ENCODE measurements at places on chromosomes 6 and 20.

DNA sequence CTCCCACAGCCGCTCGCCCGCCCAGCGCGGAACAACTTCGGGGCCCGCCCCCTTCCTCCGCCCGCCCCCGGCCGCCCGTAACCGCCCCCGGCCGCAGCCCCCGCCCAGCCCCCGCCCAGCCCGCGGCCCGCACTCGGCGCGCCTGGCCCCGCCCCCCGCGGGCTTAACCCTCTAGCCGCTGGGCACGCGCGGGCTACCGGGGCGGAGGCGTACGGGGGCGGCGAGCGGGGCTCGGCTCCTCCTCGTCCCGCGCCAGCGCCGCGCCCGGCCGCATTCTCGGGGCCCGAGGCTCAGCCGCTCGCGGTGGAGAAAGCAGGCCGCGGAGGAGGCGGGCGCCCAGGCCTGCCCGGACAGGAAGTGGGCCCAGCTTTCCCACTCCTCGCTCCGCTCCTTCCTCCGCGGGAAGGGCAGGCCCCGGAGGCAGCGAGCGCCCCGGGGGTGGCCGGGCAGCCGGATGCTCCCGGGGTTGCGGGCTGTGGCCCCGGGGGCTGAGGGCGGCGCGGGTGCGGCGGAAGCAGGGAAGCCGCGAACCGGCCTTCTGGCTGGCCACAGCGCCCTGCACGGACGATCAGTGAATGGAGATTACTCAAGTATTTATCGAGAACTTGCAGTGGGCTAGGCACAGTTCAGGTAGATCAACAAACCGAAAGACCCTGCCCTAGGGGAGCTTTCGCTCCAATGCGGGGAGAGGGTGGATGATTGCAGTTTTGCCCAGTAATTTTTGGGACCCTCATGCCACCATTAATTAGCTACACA, at the start of gene TRAM2:
Gene TRAM2 (minus strand): TSS at position 39 of the 756 bp plus-strand sequence. CDS start 145 bp downstream, outside the sequence.
- peak; percentile 73 for DNase-seq

- no peak for DNase-seq
Measured at GRCh38 chr6:114033606-114034005, 62.7 kb upstream of the HDAC2 start.

GRCh38 chr20:49668181-49668877, 45.3 kb downstream of the B4GALT5 start:
- peak; percentile 46 for DNase-seq

DNA sequence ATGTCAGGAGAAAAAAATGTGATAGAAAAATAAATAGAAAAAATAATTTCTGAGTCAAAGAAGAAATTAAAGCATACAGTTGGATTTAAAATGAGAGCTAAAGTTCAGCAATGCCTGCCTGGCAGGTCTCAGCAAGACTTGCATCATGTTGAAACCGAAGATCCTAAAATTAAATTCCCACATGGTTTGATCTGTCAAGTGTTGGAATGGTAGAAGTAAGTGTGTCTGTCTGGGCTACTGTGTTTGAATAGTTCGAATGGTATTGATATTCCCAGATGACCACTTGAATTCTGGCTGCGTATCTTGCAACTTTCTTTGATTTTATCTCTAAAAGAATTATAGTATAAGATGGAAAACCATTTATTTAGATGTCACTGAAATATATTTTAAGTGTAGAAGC, 1349.6 kb downstream of the EPHA7 start:
- DNase-seq, result no peak

DNA sequence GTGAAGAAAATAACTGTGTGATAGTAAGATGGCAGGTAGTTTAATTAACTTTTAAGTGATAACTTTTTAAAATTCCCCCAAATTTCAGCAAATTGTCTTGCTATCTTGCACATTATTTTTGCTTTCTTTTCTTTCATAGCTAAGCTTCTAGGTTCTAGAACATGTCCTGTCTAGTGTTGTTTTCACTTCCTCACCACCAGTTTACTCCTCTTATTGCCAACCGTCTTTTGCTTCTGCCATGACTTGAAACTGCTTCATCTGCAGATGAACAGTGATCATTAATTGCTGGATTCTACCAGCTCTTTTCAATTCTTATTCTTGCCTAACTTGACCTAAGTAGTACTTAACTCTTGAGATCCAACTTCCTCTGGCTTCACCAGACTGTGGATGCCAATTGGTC, 137.8 kb downstream of the CENPW start:
- no peak for DNase-seq

GRCh38 chr6:155103816-155104366, 108.8 kb downstream of the TIAM2 start:
- no peak for DNase-seq

DNA sequence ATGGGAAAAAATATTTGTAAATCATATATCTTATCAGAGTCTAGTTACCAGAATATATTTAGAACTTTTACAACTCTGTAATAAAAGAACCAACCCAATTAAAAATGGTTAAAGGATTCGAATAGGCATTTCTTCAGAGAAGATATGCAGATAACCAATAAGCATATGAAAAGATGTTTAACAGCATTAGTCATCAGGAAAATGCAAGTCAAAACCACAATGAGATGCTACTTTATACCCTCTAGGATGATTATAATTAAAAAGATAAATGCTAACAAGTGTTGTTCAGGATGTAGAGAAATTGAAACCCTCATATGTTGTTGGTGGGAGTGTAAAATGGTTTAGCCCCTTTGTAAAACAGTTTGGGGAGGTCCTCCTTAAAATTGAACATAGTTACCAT, 94.1 kb downstream of the LRRC1 start:
- no peak for DNase-seq

- DNase-seq, result peak; percentile 26
Measured at GRCh38 chr6:17015551-17016381, 86.1 kb upstream of the STMND1 start.

DNA sequence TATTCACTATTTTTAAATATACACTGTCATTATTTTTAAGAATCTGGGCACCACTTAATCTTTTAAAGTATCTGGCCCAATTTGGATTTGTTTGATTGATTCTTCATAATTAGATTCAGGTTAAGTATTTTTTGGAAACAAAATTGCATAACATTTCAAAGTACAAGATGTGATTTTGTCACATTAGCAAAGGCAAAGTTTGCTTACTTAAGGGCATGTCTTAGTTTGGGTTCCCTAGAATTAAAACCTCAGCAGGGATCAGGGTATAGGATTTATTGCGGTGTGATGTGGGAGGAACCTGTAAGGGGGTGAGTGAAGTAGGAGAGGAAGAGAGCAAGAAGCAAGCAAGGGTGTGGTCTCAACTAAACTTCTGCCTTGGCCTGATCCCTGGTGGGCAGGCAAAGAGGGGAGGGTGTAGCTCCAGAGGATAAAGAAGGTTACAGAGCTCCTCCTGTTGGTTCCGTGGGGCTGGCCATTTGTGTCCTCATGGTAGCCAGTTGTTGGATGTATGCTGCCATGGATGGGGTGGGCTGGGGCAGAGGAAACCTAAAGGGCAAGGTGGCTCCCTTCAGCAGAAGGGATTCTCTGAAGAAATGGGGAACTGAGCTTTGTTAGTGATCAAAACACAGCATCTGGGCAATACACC, 668.7 kb upstream of the SLC35B3 start:
- DNase-seq, result no peak

DNA sequence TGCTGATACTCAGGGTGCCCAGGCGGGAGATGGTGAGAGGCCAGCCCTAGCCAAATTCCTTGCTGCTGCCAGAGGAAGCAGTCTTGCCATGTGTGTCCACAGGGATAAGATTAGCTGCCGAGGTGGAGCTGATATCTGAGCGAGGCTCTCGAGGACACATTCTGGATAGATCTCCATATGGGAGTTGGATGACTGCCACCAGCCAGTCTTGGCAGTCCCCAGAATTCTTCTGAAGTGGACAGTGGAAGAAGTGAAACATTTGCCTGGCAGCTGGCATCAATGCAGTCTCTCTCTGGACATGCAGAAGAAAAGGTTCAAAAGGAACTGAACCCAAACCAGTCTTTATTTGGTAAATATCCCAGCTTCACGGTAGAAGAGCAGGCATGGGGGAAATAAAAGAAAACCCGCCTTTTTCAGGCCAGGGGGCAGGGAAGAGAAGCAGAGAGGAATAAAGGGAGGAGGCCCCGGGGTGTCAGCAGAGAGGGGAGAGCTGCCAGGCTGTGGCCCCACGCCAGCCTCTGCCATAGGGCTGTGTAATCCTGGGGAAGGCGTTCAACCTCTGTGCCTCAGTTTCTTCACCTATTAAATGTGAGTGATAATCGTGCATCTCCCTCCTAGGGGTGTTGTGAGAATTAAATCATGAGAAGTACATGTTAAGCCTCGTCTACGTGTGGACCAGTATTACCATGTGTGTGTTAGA, 3.7 kb upstream of the FUCA2 start:
- DNase-seq, result no peak

GRCh38 chr20:64079273-64080012, at the start of gene RGS19:
Gene RGS19 (minus strand): TSS chr20:64079518. CDS start chr20:64076886, 2,632 bp downstream.
- DNase-seq, result peak; percentile 59

GRCh38 chr6:105493736-105494135, 90.9 kb upstream of the PREP start:
- DNase-seq, result no peak

DNA sequence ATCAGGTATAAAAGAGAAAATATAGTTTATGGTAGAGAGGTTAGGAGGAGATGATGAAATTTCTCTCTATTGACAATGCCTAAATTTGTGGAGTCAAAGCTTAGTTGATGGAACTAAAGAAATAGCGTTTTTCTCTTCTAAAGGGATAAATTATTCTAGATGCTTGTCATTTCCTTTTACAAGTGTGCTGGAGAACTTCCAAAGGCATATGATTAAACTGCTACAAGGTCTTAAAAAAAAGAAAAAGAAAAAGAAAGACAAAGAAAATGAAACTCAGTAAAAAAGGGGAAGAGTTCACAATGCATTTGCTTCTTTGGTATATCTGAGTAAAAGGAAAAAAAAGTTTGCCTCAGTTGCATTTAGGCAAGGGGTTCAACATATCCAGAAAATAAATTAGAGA, 499.8 kb upstream of the PTCHD4 start:
- no peak for DNase-seq

DNA sequence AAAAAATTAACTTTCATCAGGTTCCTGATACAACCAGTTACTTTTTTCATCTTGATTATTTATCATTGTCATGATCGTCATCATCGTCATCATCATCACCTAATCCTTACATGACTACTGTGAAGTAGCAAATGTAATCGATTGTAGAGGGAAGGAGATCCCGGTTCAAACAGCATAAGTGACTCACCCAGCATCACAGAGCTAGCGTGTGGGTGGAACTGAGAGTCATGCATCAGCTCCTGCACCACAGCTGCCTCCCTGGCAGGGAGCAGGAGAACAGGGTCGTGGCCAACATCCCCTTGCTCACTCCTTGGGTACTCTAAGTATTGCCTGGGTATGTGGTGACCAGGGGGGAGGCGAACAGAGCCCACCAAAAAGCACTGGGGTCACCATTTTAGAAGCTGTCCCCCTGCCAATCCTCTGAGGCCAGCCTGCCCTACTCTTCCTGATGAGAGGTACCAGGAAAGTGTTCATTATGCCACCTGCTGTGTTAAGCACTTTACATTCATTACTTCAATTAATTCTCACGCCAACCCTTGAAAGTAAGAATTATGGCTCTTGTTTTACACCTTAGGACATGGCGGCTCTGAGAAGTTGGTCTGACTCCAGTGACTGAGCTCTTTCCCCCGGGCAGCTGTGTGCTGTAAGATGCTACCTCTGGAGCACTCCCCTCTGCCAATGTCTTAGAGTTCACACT, 425.2 kb downstream of the CD83 start:
- DNase-seq, result no peak

GRCh38 chr6:147906361-147906760, 397.9 kb downstream of the SAMD5 start:
- no peak for DNase-seq

DNA sequence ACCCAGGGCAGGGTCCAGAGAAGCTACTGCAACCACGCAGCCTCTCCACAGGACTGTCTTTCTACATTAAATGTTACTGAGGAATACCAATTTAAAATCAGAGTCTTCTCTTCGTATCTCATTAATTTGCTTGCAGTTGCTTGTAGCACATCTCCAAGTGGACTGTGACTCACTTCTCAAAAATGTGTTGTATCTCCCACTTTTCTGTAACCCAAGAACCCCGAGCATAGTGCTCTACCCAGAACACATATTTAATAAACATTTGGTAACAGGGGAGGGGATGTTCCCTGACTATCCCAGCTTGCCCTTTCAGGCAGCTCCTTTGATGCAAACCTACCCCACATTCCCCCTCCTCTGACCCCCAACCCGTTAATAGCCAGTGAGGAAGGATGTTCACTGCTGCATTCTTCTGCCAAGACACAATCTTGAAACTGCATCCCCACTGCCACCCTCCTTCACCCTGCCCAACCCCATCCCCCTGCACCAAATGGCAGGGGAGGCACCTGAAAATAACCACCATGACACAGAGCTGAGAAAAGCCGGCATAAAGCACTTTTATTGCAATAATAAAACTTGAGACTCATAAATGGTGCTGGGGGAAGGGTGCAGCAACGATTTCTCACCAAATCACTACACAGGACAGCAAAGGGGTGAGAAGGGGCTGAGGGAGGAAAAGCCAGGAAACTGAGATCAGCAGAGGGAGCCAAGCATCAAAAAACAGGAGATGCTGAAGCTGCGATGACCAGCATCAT, 24.2 kb downstream of the FKBP1A start:
- DNase-seq, result no peak

DNA sequence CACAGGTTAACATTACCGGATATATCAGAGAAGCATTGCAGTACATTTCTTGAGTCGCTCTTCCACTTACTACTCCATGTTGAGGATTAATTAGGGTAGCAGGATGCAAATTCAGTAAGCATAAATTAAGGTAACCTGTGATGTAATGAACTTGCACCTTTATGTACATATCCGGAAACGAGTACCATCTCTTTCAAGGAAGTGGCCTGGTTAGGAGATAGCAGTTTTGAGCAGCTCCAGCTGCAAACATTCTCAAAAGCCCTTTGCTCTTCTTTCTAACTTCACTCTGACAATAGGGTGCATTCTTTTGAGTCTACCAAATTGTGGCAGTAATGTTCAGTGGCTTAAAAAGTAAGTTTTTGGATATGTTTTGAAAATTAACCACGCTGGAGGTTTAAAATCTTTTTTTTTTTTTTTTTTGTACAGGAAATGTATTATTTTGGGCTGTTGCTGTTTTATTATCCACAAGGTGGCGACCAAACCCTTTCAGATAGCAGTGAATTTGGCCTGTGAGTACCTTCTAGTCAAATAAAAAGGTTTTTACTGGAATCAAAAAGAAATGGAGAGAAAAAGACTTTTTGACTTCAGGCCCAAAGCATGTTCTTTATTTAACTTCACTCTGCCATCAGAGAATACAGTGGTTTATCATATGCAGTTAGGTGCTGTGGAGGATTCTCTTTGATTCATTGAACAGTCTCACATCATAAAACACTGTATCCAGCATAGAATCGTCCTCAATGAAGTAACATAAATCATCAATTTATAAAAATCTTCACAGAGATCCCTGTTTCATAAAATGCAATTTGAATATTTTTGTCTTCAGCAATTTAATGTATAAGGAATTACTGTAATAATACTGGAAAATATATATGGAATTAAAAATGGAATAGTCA, 8.9 kb downstream of the FAM217B start:
- DNase-seq, result no peak
